Thoracic aorta (tissue), 2 donors: ENCODE measurements at places on chromosomes 13 and 19. TPM values are rescaled to one million over a fixed set of nuclear protein-coding genes. Genes with fewer than 3 reads are reported as not detected.

- DNase-seq, result no peak
Measured at GRCh38 chr13:96090240-96091101, 564 bp downstream of the HS6ST3 start.

- no peak for DNase-seq
Measured at GRCh38 chr19:13382633-13382938, 123.7 kb downstream of the CACNA1A start.

DNA sequence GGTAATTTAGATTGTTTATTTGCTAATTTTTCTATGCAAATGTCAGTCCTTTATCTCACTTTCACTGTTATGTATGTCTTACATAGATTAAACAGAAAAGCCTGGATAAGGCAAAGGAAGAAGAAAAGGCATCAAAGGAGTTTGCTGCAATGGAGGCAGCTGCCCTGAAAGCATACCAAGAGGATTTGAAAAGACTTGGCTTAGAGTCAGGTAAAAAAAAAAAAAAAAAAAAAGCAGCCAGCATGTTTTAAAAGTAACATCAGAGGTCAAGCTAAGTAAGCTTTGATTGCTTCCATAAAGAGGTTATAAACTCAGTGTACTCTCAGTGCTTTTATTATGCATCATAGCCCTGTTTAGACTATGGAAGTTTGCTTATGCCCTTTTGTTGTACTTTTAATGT is 3.8 kb downstream of the WBP4 start:
- no peak for DNase-seq

- DNase-seq, result no peak
Measured at GRCh38 chr19:8336072-8336569, 6.9 kb downstream of the KANK3 start.

DNA sequence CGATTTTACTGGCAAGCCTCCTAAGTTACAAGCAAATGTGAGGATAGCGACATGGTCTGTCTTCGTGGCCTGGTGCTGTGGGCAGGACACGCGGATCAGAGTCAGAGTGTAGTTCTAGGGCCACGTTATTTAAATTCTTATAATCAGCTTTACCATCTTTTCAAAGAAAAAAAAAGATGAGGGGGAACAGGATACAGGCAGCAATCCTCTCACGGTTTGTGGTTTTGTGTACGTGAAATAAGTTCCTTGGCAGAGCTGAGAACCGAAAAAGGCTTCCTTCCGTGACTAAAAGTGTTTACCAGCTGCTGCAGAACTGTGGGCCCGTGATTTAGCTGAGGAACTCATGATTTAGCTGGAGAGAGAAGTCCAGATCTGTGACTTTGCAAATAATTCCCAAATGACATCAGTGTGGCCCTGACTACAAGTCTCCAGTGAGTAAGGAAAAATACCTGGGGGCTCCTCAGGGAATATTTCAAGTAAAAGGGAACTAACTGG is 27.2 kb downstream of the RCBTB2 start:
- no peak for DNase-seq

DNA sequence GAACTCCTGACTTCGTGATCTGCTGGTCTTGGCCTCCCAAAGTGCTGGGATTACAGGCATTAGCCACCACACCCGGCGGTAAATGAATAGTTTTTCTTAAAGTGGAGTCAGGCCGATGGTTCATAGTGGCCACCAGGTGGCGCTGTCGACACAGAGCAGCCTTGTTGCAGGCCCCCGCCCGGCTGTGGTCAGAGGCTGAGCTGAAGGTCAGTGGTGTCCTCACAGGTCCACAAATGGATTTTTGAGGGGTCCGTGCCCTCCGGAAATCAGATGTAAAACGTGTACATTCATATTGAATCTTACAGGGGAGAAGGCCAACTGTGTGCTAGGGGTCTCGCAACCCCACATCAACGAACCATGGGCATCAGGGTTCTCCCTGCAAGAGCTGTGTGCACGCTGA is 13.4 kb upstream of the WDR18 start:
- no peak for DNase-seq

DNA sequence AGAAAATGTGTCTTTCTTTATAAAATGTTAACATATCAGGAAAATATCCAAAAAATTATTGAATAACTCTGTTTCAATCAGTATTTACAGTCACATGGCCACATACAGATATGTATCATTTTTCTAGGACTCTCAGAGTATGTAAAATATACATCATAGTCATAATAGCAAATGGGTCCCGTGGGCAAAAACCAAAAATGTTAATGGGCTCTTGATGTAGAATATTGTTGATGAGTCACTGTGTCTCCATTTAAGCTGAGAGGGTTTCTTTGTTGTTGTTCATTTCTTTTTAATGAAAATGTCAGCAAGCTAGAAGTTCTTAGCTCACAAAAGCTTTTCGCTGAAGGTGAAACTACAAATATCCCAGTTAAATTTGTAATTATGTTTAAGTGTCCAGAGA is 1713.1 kb upstream of the PCDH20 start:
- DNase-seq, result no peak

DNA sequence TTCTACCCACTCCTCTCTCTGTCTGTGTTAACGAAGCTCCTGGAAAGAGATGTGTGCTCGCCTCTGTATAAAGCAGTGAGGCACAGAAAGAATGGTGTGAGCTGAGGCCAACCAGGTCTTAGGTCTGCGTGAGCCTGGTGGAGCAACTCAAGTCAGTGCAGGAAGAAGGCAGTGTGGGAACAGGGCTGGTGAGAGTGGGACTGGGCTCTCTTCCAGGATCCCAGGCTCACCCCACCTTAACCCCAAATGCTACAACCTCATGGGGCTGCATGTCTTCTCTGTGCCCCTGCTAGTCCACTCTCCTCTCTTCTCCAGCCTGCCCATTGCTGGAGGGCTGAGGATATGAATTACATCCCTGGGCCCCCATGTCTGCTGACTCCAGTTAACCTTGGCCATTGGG is 127.4 kb downstream of the DCT start:
- no peak for DNase-seq

DNA sequence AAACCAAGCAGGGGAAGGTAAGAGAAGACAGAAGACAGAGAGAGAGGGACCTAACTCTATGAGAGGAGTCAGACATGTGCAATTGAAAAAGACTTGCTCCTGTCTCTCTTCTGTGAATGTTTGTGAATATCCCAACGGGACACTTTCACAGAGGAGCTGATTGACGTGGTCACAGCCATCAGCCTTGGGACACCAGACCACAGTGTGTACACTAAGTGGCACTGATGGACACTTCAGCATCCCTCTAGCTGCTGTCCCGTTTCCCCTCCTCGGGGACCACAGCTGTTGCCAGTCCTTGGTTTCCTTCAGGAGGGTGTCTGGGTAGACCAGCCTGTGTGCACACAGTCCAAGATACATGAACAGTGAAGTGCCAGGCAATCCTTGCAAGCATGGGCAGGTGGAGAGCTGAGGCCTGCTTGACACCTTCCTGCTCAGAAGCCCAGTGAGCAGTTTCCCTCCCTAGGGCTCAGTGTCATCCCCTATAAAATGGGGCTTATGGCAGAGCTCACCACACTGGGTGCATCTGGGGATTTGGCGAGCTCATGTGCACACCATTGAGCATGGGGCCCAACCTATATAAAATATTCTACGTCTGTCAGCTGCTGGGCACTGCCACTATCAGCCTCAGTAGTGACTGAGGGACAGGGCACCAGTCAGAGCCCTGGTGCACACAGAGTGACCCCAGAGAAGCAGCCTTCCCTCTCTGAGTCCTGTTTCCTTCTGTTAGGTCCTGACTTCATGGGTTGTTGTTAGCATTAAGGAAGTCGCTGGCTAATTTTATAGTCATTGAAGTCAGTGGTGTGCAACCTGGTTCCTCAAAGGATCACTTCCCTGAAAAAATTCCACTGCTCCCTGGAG is 4.3 kb upstream of the USF2 start:
- no peak for DNase-seq

GRCh38 chr13:41220401-41220800 is 26.0 kb upstream of the KBTBD7 start:
- DNase-seq, result no peak

DNA sequence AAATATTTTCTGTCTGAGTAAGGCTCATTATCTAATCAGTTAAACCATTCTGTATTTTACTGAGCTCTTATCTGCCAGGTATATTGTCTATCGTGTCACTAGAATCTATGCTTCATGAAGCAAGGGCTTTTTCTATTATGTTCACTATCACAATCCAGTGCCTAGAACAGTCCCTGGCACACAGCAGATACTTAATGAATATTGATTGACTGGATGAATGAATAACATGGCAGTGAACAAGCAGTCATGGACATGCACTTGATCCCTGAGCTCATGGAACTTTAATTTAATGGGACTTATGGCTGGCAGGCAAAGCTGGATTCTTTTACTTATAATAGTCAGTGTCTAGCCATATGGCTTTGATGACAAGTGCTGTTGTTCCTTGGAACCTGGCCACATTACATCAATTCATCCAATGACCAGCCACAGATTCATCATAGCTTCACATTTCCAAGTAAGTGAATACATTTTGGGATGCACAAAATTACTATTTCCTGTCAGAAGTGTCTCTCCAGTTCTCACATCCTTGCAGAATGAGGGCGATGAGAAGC is 214.8 kb downstream of the COG6 start:
- no peak for DNase-seq

GRCh38 chr19:10334588-10335351 is 1.4 kb upstream of the RAVER1 start:
- peak; percentile 82 for DNase-seq

GRCh38 chr13:28161370-28161769 is 23.0 kb downstream of the PAN3 start:
- DNase-seq, result no peak

DNA sequence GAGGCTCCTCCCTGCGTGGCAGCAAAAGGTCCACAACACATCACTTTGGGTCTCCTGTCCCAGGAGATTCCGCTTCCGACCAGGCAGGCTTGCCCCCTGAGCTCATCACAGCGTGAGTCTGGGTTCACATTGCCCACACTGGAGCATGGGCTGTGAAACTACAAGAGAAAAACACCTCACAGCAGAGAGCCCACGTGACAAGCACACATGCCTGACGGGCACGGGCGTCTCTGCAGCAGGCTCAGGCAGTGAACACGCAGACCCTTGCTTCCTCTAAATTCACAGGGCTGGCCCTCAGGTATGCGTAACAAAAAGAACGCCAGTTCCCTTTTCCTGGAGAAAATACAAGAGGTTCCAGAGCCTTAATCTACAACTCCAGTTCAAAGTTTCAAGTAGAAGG is 41.9 kb downstream of the RASA3 start:
- DNase-seq, result no peak

GRCh38 chr13:74675182-74675581 is 541.0 kb upstream of the KLF12 start:
- no peak for DNase-seq

GRCh38 chr19:1084024-1084868 is 10.9 kb downstream of the POLR2E start:
- DNase-seq, result no peak

DNA sequence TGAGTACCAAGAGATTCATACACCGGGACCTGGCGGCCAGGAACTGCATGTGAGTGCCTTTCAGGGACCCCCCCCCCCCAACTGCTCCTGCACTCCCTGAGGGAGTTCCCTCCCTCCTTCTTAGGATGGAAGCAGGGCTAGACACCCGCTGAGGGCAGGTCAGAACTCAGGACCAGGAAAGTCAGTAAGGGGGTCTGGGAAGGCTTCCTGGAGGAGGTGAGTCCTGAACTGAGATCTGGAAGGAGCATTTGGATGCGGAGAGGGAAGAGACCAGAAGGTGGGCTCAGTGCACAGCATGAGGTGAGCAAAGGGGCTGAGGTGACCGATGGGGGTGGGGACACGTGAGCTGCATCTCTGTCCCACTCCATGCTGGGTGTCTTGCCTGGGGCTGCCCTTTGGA is 10.5 kb upstream of the HNRNPUL1 start:
- no peak for DNase-seq

DNA sequence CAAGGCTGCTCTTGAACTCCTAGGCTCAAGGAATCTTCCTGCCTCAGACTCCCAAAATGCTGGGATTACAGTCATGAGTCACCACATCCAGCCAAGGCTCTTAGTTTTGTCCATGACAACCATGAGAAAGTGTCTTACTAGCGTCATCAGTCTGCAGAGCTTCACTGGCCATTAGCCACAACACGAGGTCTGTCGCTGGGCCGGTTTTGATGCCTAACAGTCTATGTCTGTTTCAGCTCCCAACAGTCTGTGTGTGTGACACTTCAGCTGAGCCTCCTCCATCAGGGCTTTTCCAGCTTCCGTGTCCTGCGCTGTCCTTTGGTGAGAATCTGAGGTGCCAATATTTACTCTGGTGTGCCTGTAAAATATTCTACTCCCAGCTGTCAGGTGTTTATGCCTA is 47.6 kb downstream of the CEP89 start:
- no peak for DNase-seq

- DNase-seq, result no peak
Measured at GRCh38 chr19:50791594-50792271, 1.5 kb downstream of the ACP4 start.

GRCh38 chr13:35470671-35471661 is 5.5 kb downstream of the MAB21L1 start:
- no peak for DNase-seq

- DNase-seq, result no peak
Measured at GRCh38 chr13:86324191-86324590, 525.0 kb upstream of the SLITRK6 start.

DNA sequence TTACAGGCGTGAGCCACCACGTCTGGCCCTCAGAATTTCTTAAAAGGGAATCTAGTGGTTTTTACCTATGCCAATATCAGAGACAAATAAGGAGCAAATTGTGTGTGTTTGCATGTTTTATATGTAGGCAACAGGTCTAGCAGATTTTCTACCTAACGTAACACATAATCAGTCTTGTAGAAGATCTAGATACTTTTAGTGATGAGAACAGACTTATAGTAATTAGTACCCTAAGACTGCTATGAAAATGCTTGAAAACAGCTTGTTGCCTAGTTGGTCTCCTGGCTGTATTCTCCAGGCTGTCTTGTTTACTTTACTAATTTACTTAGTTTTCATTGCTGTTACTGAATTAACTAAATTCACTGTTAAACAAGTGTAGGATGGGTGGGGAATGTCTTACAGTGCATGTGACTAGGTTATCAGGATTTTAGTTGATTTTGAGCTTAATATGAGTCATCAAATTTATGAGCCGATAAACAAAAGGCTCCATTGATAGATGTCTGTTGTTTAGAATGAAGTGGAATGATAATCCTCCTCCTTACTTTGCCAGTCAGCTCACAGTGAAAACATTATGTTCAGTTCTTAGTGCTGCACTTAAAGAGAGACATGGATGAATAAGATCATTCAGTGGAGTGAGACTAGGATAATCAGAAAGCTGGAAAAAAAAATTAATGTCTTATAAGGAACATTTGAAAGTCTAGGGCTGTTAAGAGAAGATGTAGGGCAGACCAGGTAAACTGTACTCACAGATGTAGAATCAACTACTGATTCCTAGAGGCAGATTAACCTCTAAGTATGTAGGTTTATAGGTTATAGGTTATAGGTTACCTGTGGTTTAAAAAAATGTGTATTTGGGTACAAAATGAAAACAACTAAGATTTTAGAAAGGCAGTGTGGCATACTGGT is 22.4 kb downstream of the GTF2F2 start:
- DNase-seq, result no peak

GRCh38 chr13:101515504-101515903 is 63.0 kb downstream of the ITGBL1 start:
- DNase-seq, result no peak

TMEM38A gene
- 11.9 TPM for total RNA-seq

IZUMO4 gene
- total RNA-seq, result 6.1 TPM

CPB2 gene
- total RNA-seq, result not detected

ANKRD24 gene
- 0.28 TPM for total RNA-seq

ZNF728 gene
- total RNA-seq, result 2.4 TPM

CEACAM7 gene
- not detected for total RNA-seq

ZNF135 gene
- 7.6 TPM for total RNA-seq

IRS2 gene
- total RNA-seq, result 59.8 TPM

ATP4B gene
- not detected for total RNA-seq

LGALS14 gene
- not detected for total RNA-seq

NFILZ gene
- not detected for total RNA-seq

TEX29 gene
- total RNA-seq, result not detected

SERTM1 gene
- not detected for total RNA-seq

HS6ST3 gene
- 1.1 TPM for total RNA-seq

CALR3 gene
- not detected for total RNA-seq
